T-helper 2 cell (primary cell): ENCODE measurements at places on chromosomes 7 and 10.

GRCh38 chr7:87480386-87480785, 4.9 kb upstream of the ABCB4 start:
- no peak for DNase-seq

- DNase-seq = no peak
Observed at GRCh38 chr7:84684836-84685480, 490.4 kb upstream of the SEMA3A start.

GRCh38 chr10:114661212-114661880, 3.3 kb upstream of the ABLIM1 start:
- no peak for DNase-seq

DNA sequence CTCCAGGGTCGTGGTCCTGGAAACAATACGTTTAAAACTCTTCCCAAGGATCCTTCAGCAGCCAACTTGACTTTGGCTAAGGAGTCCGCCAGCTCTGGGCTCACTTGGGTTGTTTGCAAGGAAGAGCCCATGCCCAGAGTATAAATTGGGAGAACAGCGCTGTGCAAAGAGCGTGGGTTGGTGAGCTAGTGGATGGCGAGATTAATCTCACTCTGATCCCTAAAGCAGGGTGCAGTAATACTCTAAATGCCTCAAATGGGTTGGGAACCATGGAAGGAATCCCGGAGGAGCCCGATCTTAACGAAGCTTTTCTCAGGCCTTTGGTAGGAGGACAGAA, 495 bp upstream of the SDHAF3 start:
- no peak for DNase-seq

GRCh38 chr7:41294556-41295454, 408.1 kb downstream of the INHBA start:
- DNase-seq = no peak

GRCh38 chr7:3073763-3074458, 30.2 kb upstream of the CARD11 start:
- no peak for DNase-seq

GRCh38 chr10:132444877-132445351, 47.9 kb downstream of the PWWP2B start:
- DNase-seq = no peak

DNA sequence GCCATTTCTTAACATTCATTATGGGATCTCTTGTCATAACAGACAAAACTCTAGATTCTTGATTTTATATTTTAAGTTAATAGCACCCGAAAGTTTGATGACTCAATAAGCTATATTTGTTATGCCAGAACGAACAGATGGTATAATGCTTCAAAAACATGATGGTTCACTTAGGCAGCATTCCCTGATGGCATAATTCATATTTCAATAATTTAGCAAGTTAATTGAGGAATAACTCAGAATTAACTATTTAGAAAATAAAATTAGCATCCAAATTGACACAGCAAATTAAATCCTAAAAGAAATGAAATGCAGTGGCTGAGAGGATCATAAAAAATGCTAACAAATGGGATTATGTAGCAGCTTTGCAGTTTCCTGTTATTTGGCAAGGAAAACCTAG, 260.8 kb upstream of the MBL2 start:
- no peak for DNase-seq

GRCh38 chr7:105990727-105991453, 27.8 kb downstream of the CDHR3 start:
- no peak for DNase-seq

- no peak for DNase-seq
Observed at GRCh38 chr7:82194016-82194643, 249.4 kb downstream of the CACNA2D1 start.

DNA sequence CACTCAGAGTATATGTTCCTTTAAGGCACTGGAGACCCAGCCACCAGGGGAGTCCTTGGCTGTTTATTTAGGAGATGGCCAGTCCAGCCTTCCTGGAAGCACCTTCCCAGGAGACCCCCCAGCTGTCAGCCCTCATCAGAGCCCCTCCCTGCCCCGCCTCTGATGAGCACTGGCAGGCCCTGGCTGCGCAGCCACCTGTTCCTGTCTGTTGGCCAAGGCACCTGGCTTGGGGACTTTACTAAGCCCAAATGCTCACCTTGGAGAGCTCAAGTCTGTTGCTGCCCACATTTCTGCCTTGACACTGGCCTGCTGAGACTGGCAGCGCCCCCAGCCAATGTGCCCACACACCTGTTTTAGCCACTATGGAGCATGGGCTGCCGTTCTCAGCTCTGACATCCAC, 124.7 kb downstream of the ELMO1 start:
- no peak for DNase-seq

- no peak for DNase-seq
Observed at GRCh38 chr10:118308664-118309063, 33.5 kb downstream of the FAM204A start.

DNA sequence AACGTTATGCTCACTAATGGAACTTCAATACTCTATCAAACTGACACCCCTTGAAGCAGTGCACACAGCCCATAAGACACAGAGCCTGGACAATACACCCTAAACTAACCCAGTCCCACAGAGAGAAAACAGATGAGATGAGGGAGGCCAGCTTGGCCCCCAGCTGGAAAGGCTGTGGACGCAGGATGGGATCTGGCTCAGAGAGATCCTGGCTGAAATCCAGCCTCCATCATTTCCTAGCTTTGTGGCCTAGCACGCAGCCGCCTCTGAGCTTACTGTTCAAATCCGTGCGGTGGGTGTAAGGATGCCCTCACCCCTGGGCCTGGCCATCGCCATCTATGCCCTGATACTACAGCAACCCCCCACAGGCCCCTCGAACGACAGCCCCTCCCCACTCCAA, 32.7 kb downstream of the SNX8 start:
- no peak for DNase-seq

DNA sequence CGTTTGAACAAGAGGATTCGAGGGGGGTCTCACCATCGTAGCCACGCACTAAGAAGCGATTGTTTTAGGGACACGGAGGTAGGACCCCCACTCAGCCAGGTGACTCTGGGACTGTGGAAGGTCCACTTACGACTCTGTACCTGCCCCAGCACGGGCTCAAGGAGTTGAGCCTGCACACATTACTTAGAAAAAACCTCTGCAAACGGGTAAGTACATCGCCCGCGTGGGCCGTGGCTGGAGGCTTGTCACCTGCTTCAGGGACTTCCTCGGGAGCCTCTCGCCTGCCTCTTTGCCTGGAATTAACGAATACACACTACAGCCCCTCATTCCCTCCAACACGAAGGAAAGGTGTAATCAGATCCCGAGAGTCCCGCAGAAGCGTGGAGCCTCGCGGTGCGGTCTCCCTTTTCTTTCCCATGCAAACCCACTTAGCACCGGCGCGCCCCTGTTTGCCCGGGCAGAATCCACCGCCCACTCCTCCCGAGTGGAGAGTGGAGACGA, 826 bp downstream of the PODXL start:
- DNase-seq = no peak

- DNase-seq = no peak
Observed at GRCh38 chr10:6267941-6268340, 65.2 kb downstream of the PFKFB3 start.

DNA sequence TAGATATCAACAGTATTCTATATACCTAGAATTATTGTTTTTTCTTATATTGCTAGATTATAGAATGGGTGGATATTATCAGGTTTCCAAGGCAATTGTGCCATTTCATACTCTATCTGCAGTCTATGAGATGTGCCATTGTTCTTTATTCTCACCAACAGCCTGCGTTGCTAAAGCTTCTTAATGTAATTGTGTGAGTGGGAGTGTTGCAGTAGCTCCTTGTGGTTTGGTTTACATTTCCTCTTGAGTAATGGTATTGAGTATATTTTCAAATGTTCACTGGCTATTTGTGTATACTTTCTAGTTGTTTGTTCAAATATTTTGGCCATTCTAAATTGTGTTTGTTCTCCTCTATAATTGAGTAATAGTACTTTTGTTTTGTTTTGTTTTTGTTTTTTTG, 199.2 kb downstream of the TFEC start:
- DNase-seq = no peak

DNA sequence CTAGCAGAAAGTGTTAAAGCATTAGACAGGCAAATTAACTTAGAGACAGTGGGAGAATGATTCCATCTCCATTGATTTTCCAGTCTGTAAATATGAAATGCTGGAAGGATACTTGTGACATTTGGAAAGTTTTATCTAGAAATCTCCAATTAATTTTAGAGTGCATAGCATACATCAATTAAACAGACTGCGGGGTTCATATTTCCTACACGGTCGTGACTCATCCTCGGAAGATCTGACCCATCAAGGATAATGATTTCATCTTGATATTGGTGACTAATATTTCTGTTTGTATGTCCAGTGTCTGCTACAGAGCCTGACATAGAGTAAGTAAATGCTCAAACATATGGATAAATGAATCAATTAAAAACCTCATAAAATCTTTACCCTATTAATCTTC, 474.9 kb downstream of the KCNMA1 start:
- no peak for DNase-seq

- no peak for DNase-seq
Observed at GRCh38 chr10:13048762-13049161, 47.2 kb upstream of the CCDC3 start.

- no peak for DNase-seq
Observed at GRCh38 chr7:99209781-99210180, 1.9 kb upstream of the KPNA7 start.

DNA sequence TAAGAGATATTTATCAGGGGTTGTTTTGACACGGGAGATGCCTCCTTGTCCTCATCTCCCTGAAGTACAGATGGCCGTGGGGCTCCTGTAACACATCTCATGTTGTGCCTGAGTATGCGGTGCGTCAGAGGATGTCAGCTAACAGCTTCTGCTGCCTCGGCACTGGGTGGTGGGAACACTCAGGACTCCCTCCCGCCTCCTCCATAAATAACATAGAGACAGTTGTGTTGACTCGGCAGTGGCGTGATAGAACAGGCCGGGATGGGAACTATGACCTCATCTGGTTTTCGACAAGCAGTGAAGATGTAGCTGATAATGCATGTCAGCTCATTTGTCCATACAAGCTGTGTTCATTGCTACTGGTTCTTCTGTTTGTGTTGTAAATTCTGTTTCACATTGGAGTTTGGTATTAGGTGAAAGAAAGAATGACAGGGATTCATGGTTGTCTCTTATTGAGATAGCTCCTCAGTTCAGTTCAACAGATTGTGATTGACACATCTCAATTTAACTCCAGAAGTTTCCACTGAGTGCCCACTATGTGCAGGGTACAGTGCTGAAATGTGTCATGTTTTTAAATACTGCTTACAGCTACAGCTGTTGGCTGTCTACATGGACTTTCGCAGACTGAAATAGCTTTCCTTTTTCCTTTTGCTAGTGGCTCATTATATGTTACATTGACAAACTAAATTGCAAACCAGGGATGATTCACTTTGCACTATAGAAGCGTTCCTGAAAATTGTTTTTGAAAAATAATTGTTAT, 87.4 kb downstream of the CHN2 start:
- no peak for DNase-seq

DNA sequence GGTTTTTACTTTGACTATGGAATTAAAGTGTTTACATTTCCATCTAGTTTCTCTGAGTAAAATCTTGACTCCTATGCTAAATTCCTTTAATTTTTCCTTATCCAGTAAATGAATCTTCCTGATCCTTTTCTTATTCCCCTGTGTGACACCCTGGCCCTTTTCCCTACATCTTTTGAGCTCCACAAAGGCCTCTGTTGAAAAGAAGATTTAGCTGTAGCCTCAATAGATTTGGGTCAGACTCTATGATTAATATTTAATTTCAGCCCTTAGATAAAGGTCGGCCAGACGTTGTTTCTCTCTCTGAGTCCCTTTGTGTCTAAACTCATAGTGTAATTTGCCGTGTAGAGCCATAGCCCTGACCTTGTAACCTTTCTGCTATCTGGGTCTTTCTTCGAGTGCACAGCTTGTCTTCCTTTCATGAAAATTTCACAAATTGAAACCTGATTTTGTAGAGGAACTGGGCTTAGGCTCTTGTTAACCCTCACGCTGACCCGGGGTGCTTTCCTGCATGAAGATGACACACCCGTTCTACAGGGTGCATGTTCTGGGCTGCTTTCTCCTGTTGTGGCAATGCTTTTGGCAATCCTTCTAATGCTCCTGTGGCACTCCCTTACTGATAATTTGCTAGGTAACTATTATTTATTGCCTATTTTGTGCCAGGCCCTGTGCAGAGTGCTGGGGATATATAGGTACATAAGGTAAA, 21.2 kb downstream of the LSMEM1 start:
- DNase-seq = no peak

GRCh38 chr10:79189853-79190435, 121.2 kb downstream of the ZMIZ1 start:
- DNase-seq = no peak

GRCh38 chr10:4359003-4359402, 467.0 kb upstream of the AKR1E2 start:
- DNase-seq = no peak

GRCh38 chr7:30926313-30926712, 14.7 kb downstream of the AQP1 start:
- DNase-seq = no peak

DNA sequence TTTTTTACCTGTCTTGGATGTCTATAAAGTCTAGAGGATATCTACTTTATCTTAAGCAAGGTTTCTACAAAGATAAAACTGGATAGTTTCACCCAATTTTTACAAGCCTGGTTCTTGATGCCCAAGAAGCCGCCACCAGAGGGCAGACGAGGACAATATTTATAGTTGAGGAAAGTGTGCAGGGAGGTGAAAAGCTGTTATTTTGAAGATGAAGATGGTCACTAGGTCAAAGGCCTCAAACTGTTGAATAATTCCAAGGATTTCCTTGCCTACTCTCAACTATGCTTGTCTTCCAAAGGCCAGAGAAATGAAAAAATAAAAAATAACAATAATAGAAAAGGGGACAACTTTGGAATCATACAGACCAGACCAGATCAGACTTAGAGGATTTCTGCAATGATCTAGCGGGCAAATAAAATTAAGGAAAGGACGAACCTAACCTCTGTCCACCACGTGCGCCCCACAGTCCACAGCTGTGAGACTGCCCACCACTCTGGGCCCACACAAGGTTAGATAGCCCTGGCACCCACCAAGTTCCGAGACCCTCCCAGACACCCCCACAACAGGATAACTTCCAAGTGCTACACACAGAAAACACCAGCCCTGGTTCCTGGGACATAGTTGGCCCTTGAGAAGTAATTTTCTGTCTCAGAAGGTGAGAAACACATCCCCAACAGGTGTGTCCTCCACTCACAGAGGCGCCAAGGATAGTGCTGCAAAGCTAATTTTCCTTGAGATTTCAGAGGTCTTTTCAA, 2.8 kb downstream of the PKD1L1 start:
- peak; percentile 58 for DNase-seq

GRCh38 chr10:15262036-15262713, 93.7 kb upstream of the NMT2 start:
- DNase-seq = no peak

- no peak for DNase-seq
Observed at GRCh38 chr10:77511498-77512218, 126.0 kb downstream of the KCNMA1 start.
